ENCODE measurements at places on chromosomes 7 and 10.

DNA sequence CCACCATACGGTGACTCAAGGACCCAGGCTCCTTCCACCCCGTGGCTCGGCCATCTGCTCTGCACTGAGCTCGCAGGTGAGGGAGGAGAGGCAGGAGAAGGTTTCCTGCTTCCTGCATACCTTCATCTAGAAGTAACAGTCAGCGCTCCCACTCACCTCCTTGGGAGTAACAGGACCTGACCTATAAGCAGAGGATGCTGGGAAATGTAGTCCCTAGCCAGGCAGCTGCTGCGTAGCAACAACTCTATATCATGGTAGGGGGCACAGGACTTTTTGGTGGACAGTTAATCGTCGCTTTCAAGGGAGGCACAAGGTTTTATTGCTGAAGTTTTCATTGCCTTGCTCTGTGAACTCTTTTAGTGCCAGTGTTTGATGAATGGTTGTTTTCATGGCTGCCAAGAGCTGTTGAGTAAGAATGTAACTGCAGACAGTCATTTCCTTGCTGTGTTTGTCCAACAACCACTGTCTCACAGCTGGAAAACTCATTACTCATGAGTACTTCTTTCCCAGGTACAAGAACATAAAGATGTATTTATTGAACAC, 10.2 kb upstream of the ZFYVE27 start:
- DNase-seq = no peak

- no peak for DNase-seq
Observed at GRCh38 chr7:129456421-129456820, 22.2 kb downstream of the STRIP2 start.

DNA sequence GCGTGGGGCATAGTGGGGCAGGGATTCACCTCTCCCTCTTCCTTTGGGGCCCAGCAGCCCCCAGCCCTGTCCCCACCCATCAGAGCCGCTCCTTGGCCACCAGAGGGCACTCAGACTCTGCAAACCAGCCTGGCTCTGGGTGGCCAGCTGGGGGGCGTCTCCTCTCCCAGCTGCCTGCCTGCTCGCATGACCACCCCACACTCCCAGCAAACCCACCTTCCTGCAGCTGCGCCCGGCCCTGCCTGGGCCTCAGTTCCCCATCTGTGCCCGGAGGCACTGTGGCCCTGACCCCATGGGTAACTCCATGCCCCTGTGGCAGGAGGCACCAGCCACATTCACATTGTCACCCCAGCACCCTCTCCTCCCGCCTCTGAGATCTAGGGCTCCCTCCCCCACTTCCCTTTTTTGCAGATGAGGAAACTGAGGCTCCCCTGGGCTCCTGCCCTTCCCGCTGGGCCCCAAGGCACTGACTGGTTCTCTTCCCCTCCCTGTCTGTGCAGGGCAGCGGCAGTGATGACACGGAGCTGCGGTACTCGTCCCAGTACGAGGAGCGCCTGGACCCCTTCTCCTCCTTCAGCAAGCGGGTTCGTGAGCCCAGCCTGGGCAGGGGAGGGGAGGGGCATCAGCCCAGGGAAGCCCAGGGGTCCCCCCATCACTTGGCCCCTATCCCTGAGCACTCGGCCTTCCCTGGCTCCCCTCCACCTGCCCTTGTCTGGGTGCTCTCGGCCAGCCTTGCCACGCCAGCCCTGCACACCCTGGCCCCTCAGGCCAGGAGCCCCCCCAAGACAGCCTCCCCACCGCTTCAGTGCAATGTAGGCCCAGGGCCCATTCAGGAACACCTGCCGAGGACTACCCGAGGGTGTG, 6.9 kb upstream of the SH2B2 start:
- no peak for DNase-seq

- DNase-seq = no peak
Observed at GRCh38 chr10:20004087-20004523, 187.9 kb downstream of the PLXDC2 start.

GRCh38 chr7:148337246-148337965, 253.2 kb upstream of the C7orf33 start:
- DNase-seq = no peak

Data from esophagus squamous epithelium (tissue), 5 donors.